ENCODE measurements at places on chromosomes 6 and 20.

- DNase-seq, result no peak
These were observed 46.5 kb upstream of the IER3 start for GRCh38 chr6:30790724-30791383.

GRCh38 chr20:2237059-2237458 is 58.7 kb upstream of the TGM3 start:
- DNase-seq, result no peak

DNA sequence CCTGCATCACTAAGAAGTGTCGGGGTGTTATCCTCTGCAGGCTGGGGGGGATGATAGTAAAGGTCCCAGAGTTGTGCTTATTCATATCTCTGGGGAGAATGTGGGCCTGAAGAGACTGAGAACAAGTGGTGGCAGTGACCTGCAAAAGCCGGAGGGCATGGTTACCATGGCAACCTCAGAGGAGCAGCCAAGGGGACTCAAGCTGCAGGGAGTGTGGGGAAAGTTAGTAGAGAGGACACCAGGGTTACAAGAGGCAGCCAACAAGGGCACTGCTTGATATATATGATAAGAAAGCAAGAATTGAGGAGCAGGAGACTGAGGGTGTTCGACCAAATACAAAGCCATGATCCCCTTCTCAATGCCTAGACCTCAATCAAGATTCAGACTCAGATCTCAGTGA is 46.1 kb downstream of the HLA-F start:
- DNase-seq, result no peak

- DNase-seq, result no peak
These were observed 554 bp upstream of the ZSCAN31 start for GRCh38 chr6:28336284-28337120.

DNA sequence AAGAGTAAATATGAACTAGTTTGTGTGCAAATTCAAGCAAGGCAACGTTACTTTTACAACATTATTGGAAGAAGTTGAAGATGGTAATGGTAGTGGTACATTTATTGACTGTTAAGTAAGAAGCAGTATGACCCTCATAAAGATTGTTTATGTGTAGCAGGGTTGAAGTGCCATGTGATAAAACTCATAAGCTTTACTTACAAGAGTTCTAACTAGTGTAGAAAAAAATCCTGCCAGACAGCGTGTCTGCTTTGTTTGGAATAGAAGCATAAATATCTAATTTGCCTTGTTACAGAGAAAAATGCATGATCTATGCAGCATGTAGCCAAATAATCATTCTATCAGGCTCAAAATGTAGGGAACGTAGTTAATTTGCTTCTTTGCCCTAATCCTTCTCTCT is 450.8 kb upstream of the SOX4 start:
- DNase-seq, result no peak

Measured in activated CD4-positive, alpha-beta T cell treated with anti-CD3 and anti-CD28 coated beads, Interleukin-2, amount 50 U/mL, for 24 hours (primary cell).